ENCODE measurements at places on chromosomes 11 and 22.
A peak's percentile ranks its signal among the peaks of the same experiment; 100 is the strongest.

- DNase-seq = no peak
Measured at GRCh38 chr22:26912655-26913345, 255.4 kb downstream of the MIAT start.

DNA sequence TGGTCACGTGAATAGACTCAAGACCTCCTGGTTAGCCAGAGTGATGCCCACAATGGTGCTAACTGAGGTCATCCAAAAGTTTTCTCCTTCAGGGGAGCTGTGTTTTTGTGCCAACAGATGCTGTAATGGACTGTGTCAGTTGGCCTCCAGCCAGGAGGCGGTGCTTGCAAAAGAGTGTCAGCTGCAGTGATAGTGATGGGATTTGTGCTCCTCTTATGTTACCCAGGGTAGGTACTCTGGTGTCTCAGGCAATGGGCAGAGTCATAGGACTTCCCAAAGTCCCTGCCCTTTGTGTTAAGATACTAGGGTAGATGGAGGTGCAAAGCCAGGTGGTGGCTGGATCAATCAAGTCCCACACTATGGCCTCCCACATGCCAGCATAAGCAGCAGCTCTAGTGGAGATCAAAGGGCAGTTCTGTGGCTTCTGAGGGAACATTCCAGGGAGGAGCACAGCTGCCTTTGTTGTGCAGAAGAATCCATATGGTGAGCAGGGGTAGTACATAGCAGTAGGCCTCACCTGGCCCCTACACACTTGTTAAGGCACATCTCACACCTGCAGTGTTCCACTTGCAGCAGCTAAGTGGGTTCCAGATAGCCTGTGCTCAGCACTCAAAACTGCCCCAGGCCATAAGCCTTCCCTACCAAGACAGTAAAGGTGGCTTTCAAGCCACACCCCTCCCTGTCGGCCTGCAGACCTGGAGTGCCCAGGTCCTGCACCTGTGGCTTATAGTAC, 9.4 kb upstream of the FANCF start:
- peak; percentile 79 for DNase-seq

GRCh38 chr22:50548040-50548920, 2.6 kb downstream of the KLHDC7B start:
- DNase-seq = no peak

DNA sequence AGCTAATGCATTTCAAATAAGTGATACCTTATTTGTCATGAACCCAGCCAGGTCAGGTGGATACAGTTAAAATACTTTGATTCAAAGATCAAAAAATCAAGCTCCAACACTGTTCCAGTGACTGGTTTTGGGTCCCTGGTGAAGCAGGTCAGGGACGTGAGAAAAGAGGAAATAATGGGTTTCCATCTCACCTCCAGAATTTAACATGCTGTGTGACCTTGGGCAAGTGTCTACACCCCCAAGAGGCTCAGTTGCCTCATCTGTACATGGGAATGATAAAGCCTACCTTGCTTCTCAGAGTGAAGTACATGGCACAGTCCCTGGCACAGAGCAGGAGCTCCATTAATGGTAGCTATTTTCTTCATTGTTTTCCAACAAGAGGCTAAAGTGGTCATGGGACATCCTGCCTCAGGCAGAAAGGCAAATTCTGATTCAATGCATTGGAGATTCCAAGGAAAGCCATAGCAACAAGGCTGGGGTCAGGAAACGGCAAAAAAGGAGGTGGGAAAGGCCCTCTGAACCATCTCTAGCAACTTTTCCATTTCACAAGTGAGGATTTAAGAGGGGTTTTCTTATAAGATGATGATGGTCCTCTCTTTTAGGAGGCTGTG, 108.5 kb downstream of the CSNK2A3 start:
- DNase-seq = no peak

- no peak for DNase-seq
Measured at GRCh38 chr11:69540118-69541000, 58.9 kb downstream of the LINC01488 start.

DNA sequence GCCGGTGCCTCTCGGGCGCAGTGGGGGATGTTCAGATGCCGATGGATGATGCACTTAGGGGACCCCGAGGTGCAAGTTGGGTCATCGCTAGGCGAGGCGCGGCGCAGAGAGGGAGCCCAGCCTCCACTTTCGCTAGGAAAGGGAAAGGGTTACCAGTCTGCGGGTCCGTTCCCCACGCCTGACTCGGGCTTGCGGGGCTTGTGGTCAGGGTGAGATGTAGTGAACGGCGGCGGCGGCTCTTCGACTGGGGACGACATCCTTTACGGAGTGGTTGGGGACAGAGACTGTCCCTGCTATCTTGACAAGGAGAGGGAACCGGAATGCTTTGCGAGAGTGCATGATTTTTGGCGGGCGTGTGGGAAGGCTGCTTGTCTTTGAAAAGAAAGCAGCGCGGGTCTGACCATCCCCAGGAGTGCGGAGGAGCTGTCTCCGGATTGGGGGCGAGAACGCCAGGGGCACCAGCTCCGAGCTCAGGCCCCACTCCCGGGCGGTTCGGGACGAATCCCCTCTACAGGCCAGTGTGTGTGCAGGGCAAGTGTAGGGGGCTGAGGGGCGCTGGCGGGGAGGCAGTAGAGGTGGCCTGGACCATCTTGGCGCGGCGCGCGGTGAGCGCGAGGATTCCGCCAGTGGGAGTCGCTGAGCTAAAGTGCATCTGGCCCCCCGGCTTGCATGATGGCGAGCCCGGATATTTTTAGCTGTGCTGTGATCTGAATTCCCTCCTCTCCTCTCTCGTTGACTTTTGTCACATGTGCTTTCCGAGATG, 1.1 kb downstream of the FAT3 start:
- DNase-seq = no peak

All from NCI-H2171 treated with DMSO at 0.1 percent for 48 hours (cell line).